ENCODE measurements at places on chromosomes 7 and 10.

GRCh38 chr10:124392626-124393342 is 25.9 kb downstream of the OAT start:
- DNase-seq = no peak

DNA sequence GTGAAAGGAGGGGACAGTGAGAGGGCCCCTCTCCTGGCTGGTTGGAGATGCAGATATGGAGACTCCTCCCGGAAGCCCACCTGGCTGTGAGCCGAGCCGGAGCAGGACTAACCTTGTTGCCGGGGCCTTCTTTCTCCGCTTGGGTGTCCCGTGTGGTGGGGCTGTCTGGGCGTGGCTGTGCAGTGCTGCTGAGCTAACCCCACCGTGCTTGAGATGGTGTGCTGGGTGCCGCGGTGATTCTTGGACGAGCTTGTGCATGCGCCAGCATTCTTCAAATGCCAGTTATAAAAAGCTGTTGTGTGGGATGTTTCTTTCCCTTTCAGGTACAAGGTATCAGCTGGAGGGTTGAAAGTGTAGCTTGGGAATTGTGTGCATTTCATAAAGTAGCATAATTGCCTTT is 48.8 kb downstream of the DAGLB start:
- no peak for DNase-seq

- DNase-seq = no peak
Measured at GRCh38 chr10:85606401-85606800, 760.2 kb downstream of the GRID1 start.

GRCh38 chr10:130974166-130974565 is 337.4 kb downstream of the TCERG1L start:
- no peak for DNase-seq

DNA sequence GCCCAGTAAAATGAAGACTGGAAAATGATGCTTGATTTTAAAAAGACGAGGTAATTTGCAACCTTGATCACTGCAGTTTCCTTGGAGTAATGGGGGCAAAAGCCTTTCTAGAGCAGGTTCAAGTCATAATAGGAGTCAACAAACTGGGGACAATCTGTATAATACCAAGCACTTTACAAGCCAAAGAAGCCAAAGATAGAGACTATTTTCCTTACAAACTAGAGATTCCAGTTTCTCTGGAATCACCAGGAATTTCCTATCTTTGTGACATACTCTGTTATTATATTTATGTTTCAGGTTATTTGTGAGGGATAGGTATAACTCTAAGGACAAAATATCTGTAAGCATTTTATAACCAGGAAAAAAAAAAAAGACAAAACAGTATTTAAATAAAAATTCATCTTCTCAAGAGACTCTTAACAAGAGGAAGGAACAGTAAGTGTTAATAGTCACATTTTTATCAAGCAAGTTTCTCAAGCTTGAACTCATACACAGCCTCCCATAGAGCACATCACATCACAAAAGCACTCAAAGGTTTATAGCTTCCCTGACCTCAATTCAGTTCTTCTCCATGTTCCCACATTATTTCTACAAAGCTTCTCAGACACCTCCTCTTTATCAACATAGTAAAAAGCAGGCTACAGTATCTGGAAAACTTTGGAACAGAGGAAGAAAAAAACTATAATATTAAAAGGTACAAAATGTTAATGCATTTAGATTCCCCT is 18.9 kb downstream of the JMJD1C start:
- DNase-seq = no peak

DNA sequence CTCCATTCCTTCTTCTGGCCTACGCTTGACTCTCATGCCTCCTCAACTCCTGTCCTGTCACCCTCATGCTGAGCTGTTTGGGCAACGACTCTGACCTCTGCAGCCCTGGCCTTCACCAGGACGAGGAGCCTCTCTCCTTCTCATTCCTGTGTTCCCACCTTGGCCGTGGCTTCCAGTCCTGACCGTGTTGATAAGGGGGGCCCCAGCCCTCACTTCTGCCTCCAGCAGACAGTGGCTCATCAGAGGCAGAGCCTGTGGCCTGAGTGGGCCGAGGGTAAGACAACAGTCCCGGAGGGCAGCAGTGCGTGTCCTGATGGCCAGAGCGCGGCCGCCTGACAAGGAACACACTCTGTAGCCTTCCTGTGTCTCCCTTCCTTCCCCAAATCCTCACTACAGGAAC is 61.7 kb upstream of the UBE3C start:
- DNase-seq = no peak

GRCh38 chr7:93156884-93157283 is 8.7 kb upstream of the SAMD9L start:
- DNase-seq = no peak

- no peak for DNase-seq
Measured at GRCh38 chr7:102431617-102432298, 1.6 kb upstream of the ORAI2 start.

- DNase-seq = no peak
Measured at GRCh38 chr7:108568801-108569380, 615 bp downstream of the THAP5 start.

GRCh38 chr7:79504607-79505389 is 51.3 kb upstream of the MAGI2 start:
- DNase-seq = no peak

DNA sequence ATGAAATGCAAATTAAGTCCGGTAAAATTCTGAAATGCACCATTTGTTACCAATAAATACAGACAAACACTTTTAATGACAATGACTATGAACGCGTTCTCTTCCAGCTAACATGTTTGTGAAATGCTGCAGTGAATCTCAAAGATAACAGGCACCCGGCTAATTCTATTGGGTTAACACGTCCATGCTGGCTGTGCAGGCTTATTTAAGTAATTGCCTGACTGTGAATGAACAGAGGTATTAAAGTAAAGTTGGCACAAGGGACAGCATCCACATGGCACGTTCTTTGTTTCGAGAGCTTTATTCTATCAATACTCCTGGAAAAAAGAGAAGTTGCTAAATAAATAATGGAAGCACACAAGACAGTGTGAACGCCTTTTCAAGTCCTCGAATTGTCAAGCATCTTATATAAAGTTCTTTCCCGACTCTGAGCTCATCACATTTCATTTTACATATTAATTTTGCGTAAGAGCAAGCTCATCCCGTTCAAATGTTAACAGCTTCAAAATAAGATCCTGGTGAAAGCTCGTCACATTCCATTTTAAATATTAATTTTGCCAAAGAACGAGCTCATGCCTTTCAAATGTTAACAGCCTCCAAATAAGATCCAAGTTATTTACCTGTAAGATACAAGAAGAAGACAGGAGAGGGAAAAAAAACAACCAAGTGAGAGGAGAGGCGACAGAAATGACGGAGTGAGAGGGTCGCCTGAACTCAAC is 111.3 kb upstream of the RHEB start:
- DNase-seq = peak; percentile 9

DNA sequence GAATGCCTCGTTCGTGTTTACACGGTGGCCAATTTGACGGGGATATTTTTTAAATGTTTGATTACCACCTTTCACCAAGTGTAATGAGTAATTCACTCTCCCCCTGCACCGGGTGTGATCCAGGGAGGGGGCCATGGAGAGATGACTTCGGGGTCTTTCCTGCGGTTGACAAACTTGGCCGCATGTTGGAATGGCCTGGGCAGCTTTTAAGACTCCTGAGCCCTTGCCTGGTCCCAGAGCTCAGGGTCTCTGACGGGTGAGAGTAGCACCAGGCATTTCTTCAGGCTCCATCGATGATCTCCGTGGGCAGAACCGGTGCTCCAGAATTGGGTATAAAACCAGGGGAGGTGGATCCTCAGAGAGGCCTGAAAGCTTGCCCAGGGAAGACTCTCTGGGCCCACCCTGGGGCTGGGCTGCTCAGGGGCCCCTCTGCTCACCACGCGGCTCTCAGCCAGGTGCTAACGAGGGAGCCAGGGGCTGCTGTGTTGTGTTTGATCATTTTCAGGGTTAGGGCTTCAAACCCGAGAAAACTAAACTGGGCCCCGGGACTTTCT is 882 bp downstream of the ZNF282 start:
- DNase-seq = no peak

GRCh38 chr10:86410542-86411124 is 44.0 kb upstream of the GRID1 start:
- DNase-seq = no peak

DNA sequence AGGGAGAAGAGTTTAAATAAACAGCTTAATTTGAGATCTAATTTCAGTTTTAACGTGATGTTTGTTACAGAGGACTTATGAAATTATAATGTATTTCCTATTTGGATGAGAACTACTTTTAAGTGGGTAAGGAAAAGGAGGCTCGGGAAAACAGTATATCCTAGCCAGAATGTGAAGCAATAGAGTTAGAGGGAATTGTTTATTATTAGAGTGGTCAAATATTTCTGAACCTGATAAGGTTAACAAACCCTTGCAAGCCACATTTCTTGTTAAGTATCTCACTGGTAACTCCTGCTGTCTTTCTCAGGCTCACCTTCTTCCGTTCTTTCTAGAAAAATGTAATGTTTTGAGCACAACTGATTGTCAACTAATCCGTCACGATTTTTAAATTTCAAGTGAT is 335.1 kb upstream of the MBL2 start:
- no peak for DNase-seq

DNA sequence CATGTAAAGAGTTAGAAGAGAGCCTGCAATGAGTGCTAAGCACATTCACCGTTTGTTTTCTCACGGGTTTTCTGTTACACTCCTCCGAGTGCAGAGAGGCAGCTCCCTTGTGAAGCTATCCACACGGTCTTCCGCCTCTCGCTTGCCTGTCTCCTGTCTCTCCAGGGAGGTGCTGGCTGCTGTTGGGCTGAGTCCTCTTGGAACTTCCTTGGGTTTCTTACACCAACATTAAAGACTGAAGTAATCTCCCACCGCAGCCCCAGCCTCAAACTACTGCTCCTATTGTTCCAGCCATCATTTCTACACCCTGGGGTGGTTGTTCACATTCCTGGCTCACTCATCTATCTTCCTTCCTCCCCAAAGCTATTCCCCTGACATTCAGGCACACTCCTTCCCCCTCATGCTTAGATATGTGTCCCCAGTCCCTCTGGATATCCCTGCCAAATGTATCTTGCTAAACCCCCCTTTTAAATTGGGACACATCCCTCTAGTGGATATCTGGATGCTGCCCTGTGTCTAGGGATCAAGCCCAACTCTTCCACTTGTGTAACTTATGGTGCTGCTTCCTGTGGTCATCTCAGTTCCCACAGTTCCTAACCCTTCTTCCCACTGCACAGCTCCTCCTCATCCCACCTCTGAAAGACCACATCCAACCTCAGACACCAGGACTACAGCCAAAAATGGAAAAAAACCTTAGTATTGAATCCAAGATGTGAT is 14.1 kb downstream of the ESYT2 start:
- DNase-seq = no peak

- no peak for DNase-seq
Measured at GRCh38 chr7:27435461-27435860, 192.9 kb downstream of the EVX1 start.

- DNase-seq = no peak
Measured at GRCh38 chr7:85010306-85010705, 176.6 kb downstream of the SEMA3D start.

DNA sequence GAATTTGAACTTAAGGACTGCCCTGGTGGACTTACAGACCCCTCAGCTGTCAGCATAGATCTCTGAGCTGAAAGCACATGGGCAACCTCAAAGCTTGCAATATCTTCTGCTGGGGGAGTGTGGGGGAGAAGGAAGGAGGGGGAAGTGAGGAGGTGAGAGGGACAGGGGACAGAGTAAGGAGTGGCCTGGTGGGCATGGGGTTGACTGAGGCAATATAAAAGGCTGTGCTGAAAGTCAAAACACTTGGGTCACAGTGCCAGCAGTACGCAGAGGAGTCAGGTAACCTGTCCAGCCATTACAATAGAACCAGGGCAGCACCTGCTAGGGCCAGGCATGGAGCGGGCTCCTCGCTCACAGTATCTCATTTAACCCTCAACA is 43.2 kb downstream of the PPP1R3C start:
- no peak for DNase-seq

- DNase-seq = peak; percentile 24
Measured at GRCh38 chr10:31759124-31759798, 169.4 kb downstream of the ARHGAP12 start.

DNA sequence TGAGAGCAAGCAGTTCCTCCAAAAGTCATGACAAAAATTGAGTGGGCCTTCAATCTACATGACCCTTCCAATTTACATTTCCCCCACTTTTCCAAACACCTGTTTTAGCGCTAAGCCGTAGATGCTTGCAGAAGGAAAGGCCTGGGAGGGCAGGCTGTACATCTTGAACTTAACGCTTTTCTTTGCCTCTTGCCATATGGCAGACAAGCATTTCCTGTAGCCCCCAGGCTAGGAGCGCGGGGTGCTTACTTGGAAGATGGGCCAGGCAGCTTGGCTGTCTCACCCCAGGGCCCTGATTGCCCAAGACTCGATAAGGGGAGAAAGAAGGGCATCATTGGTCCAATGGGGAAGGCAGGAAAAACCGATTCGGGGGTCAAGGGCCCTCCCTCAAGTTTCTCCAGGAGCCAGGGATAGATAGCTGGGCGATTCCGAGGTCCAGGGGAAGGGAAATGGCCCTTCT is 1.8 kb downstream of the HOXA10 start:
- DNase-seq = no peak

GRCh38 chr10:75395066-75395931 is 6.3 kb downstream of the ZNF503 start:
- DNase-seq = no peak

- DNase-seq = peak; percentile 86
Measured at GRCh38 chr10:3783682-3784432, 1.2 kb downstream of the KLF6 start.

DNA sequence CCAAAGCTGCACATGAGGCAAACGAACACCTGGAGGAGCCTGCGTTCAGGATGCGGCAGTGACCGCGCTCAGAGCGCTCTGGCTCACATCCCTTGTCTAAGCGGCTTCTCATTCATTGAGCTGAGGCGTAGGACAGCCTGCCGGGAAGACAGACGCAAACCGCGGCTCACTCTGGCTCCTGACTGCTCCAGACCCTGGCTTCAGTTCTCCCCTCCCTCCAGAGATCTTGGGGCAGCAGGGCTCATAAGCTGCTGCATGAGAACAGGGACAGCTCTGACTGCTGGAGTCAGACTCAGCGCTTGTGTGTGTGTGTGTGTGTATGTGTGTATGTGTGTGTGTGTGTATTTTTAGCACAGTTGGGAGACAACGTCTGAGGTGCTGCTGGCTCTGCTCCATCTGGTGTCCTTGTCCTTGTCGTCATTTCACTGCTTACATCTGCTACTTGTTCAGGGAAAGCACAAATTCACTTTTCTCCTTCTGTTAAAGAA is 15.8 kb upstream of the LYZL2 start:
- DNase-seq = no peak

- DNase-seq = no peak
Measured at GRCh38 chr7:5421714-5422395, 1.8 kb downstream of the TNRC18 start.

- DNase-seq = peak; percentile 26
Measured at GRCh38 chr7:20241194-20241910, 24.2 kb upstream of the MACC1 start.
